ENCODE measurements at places on chromosomes 12 and 14.

DNA sequence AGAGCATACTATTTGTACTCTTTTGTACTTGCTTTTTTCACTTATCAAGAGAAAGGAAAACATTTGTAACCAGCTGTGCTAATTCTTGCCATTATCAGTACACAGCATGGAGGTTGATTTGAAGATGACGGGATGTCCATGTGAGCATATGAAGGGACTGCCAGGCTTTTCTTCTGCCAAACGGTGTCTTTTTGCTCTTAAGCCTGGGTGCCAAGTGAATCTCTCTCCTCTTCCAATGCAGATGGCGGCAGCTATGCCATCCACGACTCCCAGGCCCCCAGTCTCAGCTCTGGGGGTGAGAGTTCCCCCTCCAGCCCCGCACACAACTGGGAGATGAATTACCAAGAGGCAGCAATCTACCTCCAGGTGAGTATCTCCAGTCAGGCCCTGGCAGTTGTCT is 38.9 kb downstream of the TPCN1 start:
- no peak for DNase-seq

DNA sequence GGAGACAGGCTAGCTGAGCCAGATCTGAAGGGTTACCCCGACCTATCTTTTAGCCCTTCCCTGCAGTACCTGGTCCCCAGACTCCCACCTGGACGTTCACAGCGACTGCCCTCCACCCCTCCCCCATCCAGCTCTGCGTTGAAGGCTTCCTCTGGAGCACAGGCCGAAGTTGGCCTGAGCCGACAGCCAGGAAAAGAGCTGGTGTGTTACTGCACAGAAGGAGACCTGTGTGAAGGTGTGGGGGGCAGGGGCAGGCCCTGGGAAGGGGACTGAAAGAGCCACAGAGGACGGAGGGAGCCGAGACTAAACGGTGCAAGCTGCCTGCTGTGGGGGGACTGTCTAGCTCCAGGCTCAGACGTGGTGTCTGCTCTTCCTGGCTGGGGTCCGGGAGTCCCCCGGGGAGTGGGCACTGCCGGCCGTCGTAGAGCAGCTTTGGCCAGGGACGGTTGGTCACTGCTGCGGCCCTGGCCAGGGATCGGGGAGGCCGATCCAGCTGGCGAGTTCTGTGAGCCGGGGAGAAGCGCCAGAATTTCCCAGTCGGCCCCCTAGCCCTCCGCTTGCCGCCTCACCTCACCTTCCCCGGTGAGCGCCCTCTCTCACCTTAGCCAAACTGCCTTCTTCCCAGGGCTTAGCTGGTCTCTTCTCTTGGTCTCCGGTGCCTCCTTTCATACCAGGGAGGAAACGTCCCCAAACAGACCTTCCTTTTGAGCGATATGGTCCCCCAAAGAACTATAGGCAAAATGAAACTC is 899 bp upstream of the COL2A1 start:
- no peak for DNase-seq

DNA sequence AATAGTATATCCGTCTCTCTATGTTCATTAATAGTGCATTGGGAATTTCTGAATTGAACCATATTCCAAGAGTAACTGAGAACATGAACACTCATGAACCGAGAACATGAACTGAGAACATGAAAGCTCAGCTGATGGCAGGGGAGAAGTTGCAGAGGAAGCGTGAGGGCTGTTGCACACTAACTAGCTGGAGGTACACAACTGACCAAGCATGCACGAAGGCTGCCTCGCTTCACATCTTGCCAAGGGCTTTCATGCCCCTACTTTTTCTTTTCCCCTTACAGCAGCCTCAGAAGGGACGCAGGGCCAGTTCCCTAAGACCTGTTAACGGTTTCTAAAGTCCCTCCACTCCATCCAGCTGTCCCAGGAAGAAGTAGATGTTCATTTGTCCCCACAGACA is 4.3 kb downstream of the RNASE1 start:
- no peak for DNase-seq

GRCh38 chr12:32419520-32419960 is 20.2 kb downstream of the FGD4 start:
- DNase-seq = no peak

GRCh38 chr12:31600750-31601149 is 9.8 kb upstream of the DENND5B start:
- no peak for DNase-seq

- DNase-seq = no peak
Measured at GRCh38 chr12:93838193-93838592, 161.0 kb downstream of the CRADD start.

Measured in activated T-cell treated with anti-CD3 and anti-CD28 coated beads for 48 hours (primary cell).